ENCODE measurements at places on chromosomes 1 and 21.

DNA sequence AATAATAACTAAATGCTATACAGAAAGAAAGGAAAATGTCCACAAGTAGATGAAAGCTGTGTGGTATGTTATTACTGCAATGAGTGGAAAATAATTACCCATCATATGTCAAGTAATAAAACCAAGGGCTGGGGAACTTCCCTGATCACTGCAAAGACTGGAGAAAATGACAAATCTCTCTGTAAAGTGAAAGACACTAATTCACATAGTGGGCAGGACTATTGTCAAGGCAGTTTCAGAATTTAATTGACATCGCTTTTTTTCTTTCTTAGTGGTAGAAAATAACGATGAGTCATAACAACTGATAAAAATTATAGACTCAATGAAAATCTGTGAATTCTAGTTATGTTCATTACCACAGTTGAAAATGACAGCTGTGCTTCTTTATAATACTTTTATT, 153.7 kb upstream of the ST6GALNAC5 start:
- peak; percentile 6 for DNase-seq

GRCh38 chr1:98697781-98698180, 36.3 kb downstream of the SNX7 start:
- no peak for DNase-seq

- no peak for DNase-seq
Observed at GRCh38 chr1:204651843-204652421, 33.6 kb downstream of the LRRN2 start.

GRCh38 chr21:41428311-41428710, 2.3 kb downstream of the MX1 start:
- DNase-seq = no peak

GRCh38 chr1:151065089-151065645, 5.0 kb downstream of the MLLT11 start:
- no peak for DNase-seq

- no peak for DNase-seq
Observed at GRCh38 chr1:21914880-21915640, 22.1 kb downstream of the HSPG2 start.

- no peak for DNase-seq
Observed at GRCh38 chr1:165639821-165640623, 9.0 kb downstream of the MGST3 start.

DNA sequence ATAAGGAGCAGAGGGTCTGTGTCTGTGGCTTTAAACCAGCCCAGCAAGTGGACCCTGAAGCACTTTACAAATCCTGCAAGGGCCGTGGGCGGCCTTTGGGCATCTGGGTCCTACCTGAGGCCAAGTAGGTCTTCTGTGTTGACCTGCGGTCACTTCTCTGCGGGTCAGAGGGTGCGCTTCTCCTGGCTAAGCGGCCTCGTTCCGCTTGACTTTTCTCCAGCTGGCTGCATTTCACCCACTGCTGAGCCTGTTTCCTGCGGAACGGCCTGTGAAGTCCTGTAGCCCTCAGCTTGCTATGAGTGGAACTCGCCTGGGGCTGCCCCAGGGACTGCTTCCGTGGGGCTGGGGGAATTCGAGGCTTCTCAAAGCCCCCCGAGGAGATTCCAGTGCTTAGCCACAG, 43.3 kb downstream of the SLC37A1 start:
- DNase-seq = no peak

DNA sequence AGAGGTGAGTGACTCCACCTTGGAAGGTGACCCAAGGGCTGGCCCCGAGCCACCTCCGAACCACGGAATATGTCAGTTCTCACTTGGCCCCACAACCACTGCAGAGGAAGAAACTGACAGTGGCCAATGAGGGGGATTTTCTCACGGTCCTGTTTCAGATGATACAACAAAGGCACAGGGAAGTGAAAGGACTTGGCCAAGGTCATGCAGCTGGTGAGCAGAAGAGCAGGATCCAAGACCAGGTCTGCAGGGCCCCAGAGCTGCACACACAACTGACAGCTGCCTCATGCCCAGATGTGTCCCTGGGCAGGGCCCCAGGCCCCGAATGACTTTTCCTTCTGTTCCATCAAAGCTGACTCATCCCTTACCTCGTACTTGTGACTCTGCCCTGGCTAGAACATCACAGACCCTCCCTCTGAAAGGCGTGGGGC, 25.8 kb upstream of the EVA1B start:
- no peak for DNase-seq

DNA sequence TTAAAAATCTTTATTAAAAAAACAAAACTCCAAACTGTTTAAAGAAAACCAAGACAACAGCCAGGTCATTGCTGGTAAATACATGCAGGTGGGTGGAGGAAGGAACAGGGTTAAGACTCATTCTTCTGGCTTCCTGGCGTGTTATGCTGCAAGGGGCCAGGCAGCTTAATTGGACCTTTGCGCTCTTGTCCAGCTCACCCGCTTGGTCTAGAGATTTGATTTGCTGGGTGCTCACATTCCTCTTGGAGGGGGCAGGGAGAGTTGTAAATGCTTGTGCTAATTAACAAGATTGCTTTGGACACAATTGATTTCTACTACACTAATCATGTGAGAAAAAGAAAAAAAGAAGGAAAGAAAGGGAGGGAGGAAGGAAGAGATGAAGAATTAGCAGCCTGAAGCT, 10.5 kb downstream of the CEP104 start:
- DNase-seq = no peak

GRCh38 chr1:51203121-51203873, 32.8 kb upstream of the RNF11 start:
- no peak for DNase-seq

- no peak for DNase-seq
Observed at GRCh38 chr1:65668368-65668767, 124.3 kb upstream of the PDE4B start.

GRCh38 chr1:68111519-68112436, 61.4 kb upstream of the DIRAS3 start:
- DNase-seq = no peak

GRCh38 chr1:54127594-54128300, 25.1 kb downstream of the CDCP2 start:
- no peak for DNase-seq

- DNase-seq = no peak
Observed at GRCh38 chr1:119359730-119360129, 8.9 kb upstream of the HAO2 start.

DNA sequence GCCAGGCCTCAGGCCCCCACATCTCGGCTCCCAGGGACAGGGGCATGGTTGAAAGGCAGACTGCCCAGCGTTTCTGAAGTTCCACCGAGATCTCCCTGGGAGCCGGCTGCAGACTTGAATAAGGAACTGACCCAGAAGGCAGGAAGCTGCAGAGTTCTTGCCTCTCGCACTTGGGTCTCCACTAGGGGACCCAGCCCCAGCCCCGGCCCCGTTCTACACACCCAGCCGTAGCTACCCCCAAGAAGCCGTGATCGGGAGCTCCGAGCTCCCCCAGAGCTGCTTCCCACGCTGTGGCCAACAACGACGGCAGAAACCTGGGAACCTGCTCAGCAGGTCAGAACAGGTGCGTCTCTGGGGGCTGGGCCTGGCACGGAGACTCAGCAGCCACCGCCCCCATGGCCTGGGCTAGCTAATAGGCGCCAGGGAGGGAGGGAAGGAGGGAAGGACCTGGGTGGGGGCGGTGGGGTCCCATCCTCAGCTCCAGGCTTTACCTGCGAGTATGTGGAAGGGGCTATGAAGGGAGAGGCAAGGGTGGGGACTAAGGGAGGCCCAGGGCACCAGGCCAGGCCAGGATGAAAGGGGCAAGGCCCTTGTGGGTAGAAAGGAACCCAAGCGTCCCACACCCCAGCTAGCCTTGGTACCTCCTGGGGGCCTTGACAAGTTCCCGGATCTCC, at the start of gene NECTIN4:
NECTIN4 (minus strand) TSS at position 308 of the 674 bp plus-strand sequence; CDS start at position 46, 262 bp downstream.
- no peak for DNase-seq

- no peak for DNase-seq
Observed at GRCh38 chr1:203871114-203871880, 9.9 kb downstream of the SNRPE start.

DNA sequence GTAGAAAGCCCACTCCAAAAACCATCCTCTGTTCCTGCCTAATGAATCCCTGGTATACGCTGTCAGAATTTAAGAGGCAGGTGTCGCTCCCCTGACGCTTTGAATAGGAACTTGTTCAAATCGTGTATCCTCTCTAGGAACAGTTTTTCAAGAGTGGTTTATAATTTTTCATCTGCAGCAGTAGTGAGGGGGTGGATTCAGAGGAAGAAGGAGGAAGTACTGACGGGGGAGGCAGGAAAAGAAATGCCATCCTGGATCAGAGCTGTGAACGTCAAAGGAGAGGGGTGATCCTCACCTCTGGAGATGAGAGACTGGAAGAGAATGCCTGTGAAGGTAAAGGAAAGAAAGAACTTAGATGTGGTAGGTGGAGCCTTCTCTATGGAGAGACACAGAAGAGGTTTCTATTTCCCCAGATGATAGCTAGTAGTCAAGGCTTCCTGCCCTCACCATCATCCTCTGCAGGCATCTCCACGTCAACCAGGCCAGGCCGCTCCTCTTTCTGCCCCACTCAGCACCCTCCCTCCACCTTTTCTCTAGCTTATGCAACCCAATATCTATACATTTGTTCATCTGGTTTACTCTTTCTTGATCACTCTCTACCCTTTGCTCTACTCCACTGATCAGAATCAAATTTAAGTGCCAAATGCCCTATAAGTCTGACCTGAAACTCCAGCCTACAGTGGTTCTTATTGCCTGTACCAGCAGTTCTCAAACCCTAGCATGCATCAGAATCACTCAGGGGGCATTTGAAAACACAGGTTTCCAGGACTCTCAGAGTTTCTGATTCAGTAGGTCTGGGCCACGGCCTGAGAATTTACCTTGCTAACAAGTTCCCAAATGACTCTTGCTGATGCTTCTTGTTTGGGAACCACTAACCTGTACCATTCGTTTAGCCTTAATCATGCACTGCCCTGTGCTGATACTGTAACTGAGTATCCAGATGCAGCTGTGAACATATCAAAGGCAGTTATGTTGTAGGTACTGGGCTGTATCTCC, 13.1 kb upstream of the BCL9 start:
- DNase-seq = no peak

- no peak for DNase-seq
Observed at GRCh38 chr1:219088778-219089557, 84.7 kb upstream of the LYPLAL1 start.

GRCh38 chr1:240096974-240097373, 5.3 kb downstream of the FMN2 start:
- no peak for DNase-seq

- no peak for DNase-seq
Observed at GRCh38 chr1:58902830-58903513, 119.1 kb upstream of the JUN start.

- DNase-seq = no peak
Observed at GRCh38 chr1:201530741-201531531, 8.0 kb upstream of the NAV1 start.

DNA sequence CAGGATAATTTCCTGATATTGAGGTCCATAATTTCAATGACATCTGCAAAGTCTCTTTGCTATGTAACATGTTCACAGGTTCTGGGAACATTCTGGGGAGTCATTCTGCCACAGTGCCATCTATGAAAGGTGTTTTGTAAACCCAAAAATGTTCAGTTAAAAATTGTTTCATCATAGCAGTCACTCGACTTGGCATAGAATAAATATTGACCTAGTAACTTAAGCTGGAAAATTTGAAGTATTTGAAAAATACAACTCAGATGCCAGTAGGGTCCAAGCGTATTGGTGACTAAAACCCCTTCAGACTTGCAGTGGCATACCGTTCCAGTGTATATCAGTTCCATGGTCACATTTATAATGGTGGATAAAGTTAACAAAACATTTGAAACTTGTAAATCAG, 6.8 kb downstream of the DESI2 start:
- no peak for DNase-seq

DNA sequence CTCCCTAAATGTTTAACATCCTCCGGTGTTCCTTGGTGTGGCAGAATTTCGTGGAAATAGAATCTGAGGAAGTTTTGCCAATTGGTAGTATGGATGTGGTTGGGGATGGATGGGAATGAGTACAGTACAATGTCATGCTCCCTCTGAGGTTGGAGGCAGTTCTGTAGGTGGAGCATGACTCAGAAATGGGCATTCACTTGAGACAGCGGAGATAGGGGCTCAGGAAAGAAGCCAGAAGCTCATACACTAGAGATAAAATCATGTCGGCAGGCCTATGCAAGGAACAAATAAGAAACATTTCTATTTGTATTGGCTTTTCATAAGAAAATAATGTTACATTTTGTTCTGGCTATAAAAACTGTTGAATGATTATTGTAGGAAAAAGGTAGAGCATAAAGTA, 196.0 kb downstream of the URB2 start:
- no peak for DNase-seq

DNA sequence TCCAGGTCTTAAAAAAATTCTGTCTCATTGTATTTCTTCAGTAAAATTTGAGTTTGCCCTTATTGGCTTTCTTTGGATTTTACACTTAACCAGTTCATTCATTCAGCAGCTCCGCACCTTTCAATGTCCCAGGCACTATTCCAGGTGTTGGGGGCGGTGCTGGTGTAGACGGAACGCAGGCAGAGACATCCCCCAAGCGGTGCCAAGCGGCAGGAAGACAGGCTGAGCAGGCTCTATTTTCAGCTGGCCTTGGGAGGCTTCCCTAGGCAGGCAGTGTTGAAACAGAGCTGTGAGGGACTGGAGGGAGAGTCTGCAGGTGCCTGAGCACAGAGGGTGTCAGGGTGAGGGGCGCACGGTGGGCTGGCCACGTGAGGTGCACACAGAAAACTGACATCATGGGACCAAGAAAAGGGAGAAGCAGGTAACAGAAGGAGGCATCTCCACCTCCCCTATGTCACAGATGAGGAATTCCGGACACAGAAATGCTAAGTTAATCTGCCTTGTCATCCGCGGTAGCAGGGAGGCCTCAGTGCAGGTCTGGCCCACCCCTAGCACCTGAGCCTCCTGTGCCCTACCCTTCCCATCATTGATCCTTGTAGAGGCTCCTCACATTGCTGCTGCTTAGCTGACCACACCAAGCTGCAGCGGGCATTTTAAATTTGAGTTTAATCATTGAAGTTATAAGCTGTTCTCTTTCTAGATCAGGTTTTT, 40.8 kb downstream of the SLC37A1 start:
- DNase-seq = no peak

DNA sequence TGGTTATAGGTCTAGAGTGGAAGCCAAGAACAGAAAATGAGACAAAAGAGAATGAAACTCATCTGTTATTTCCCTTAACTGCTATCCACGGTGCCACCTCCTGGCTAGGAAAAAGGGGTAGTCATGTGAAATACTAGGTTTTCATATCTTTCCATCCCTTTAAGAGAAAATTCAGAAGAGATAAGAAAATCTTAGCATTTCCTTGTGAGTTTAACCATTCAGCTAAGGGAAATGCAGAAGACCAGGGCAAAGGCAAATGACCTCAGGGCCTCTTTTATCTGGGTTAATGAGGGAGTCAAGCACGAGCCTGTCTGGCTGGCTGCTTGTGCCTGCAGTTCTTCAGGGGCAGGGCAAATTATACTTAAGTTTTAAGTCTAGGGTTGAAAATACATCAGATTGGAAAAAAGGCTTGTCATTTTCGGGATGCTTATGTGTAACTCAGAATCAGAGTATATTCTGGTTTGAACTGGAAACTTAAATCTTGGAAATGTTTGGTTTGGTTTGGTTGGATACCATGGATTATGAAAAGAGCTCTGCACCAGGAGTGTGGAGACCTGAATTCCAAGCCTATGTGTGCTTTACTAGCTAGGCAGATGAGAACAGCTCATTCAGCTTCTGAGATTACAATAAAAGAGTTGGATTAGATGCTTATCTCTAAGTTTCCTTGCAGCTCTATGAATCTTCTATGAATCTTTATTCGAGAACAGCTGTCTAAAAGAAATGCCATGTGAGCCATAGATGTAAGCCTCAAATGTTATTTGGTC, 19.9 kb downstream of the NIBAN1 start:
- DNase-seq = no peak

Measured in activated naive CD4-positive, alpha-beta T cell treated with anti-CD3 and anti-CD28 coated beads, Interleukin-2, amount 50 U/mL, for 72 hours (primary cell).